ENCODE measurements at places on chromosomes 5 and 9. TPM values are rescaled to one million over a fixed set of nuclear protein-coding genes. Genes with fewer than 3 reads are reported as not detected.

Gene CAMK4
- 56.9 TPM for total RNA-seq

Gene SPATA31C2
- 0.07 TPM for total RNA-seq

Gene PDGFRB
- total RNA-seq = 0.76 TPM

DNA sequence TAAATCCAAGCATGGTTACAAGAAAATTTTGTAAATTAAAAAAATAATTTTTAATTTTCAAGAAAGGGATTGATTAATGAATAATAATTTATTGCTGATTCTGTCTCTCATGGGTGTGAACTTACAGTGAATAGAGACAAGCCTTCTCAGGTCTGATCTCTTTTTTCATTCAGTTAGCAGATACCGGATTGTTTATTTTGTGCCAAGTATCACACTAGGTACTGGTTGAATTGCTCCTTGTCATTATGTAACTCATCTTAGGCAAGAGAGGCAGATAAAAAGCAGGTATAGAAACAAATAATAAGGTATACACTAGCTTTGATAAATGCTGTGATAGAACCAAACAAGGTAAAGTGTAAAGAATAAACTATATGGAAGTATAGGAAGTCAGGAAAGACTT, 283.3 kb downstream of the PJA2 start:
- no peak for DNase-seq

- no peak for DNase-seq
These were observed 3.7 kb upstream of the CDC23 start for GRCh38 chr5:138216799-138217198.

GRCh38 chr5:2223303-2223702, 340.6 kb upstream of the IRX4 start:
- DNase-seq = no peak

- DNase-seq = no peak
These were observed 5.7 kb upstream of the PTGR1 start for GRCh38 chr9:111605041-111605559.

GRCh38 chr5:13115476-13115875, 829.0 kb downstream of the DNAH5 start:
- DNase-seq = no peak

All from activated T-helper 1 cell treated with anti-CD3 and anti-CD28 coated beads, Interleukin-12 subunit alpha, Interleukin-12 subunit beta, Interleukin-2, Interleukin-4 antibody, amounts not matched to agents 30 ng/mL and 10 ng/mL and 1 ng/mL, durations not matched to agents 14 hours and 24 hours and 36 hours (primary cell).